ENCODE measurements at places on chromosomes 4 and X.

DNA sequence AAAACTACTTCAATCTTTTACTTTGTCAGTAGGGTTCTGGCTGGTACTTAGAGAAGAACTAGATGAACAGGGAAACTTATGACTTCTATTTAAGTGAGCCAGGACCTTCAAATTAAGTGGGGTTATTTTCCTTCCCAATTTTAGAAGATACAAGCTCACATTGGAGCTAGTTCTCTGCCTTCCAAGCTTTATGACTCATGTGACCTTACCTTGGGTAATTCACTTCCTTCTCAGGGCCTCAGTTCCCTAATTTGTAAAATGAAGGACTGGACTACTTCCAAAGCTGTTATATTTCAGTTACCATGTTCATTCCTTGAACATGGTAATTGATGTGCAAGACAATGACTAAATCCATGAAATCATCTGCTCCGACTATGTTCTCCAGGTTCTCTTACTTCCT, 32.0 kb upstream of the DCX start:
- DNase-seq = no peak

DNA sequence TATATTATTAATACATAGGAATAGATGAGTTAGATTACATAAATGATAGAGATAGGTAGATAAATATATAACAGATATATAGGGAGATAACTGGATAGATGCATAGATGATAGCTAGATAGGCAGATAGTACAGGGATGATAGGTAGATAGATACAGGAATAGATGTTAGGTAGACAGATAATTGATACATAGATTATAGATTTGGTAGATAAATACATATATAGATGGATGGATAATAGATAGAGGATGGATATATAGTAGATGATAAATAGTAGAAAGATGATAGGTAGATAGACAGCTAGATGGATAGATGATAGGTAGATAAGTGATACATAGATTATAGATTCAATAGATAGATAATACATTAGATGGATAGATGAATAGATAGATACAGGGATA, 283.6 kb downstream of the SHOX start:
- no peak for DNase-seq

GRCh38 chr4:83054928-83055327, 19.9 kb downstream of the COPS4 start:
- no peak for DNase-seq

DNA sequence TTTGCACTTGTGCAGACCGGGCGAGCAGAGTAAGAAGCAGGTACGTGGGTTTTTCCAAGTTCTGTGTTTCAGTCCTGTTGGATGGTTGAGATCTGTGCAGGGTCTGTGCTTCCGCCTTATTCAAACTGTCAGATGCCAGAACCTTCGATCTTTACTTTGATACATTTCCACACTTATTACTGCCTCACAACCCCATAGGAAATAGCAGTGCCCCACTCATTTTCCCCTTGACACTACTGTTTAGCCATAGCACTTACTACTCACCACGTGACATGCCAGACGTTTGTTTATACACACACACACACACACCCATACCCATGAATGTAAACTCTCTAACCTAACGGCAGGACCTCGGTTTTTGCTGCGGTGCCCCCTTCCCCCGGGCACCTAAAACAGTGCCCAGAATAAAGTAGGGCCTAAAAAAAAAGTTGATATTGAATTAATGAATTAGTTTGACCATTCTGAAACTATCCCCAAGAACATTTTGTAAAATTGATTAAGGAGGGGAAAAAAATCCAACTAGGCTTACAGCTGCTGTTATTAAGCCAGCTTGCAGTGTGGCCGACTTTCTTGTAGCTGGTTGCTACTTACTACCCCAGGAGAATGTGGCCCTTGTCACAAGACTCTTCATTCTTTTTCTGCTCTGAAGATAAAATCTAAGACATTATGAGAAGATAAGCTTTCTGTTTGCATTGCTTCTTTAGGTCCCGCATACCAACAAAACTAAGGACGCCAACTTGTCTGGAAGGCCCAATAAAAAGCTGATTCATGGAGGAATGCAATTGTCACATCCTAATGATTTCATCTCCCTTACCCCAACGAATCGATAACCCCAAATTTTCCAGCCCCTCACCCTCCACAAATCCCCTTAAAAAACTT, 704 bp upstream of the SEPSECS start:
- DNase-seq = peak; percentile 19

Data from activated T-cell treated with anti-CD3 and anti-CD28 coated beads, Interleukin-2, amount 50 U/mL, for 72 hours (primary cell).